ENCODE measurements at places on chromosomes 2 and 18.
A peak's percentile ranks its signal among the peaks of the same experiment; 100 is the strongest.

DNA sequence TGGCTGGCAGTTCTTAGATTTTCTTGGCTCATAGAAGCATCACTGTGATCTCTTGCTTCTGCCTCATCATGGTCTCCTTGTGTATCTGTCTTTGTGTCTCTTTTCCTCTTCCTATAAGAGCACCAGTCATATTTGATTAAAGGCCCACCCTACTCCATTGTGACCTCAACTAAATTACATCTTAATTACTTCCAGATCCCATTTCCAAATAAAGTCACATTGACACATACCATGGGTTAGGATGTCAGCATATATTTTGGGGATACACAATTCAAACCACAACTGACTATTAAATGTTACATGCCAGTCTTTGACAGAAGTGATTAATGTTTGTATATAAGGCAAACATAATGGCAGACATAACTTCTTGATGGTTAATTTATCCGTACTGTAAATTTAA lies 27.3 kb upstream of the TMX3 start:
- DNase-seq, result no peak

GRCh38 chr18:35519148-35519899 lies 21.6 kb upstream of the INO80C start:
- DNase-seq, result no peak

DNA sequence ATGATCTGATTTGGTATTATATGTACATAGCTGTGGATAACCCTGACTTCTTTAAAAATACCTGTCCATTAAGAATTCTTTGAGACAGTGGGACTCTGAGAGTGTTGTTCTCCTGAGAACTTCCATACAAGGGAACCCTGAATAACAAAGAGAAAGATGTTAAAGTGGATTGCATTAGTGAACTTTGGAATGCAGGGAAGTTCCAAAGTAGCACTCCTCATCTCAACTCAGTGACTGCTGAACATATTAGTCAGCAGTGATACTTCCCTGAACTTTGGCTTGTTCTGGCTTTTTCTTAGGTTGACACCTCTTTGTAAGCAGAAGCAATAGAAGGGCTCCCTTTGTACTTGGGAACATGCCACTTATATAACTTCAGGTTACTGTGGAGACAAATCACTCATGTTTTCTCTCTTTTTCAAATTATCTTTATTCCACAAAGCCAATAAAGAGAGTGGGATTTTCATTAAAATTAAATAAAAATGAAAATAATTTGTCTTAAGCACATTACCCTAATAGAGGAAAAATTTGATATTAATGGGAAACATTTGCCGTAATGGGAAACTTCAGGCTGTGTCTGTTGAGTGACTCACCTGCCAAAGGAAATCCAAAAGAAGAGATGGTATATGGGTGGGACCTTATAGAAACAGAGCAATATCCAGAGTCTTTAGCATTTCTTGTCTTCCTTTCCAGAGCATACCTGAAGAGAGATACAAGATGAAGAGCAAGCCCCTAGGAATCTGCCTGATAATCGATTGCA lies 33.3 kb downstream of the CFLAR start:
- no peak for DNase-seq

DNA sequence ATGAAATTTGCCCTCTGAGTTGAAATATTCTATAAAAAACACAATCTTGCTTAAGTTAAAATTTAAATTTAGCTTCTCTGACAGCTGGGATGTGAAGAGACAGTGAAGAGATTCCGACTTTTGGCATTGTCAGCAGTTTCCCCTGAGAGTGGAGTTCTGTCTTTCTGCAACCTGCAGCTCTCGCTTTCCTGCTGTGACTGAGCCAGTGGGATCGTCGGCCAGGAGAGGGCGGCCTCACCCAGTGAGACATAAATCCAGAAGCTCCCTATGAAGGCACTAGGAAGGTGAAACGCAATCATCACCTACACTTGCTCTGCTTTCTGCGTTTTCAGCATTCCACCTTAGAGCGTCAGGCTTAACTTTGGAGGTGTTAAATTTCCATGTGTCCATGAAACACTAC lies 75.4 kb upstream of the HNMT start:
- peak; percentile 20 for DNase-seq

- DNase-seq, result no peak
Observed at GRCh38 chr2:217621391-217621801, 381.4 kb downstream of the TNS1 start.

DNA sequence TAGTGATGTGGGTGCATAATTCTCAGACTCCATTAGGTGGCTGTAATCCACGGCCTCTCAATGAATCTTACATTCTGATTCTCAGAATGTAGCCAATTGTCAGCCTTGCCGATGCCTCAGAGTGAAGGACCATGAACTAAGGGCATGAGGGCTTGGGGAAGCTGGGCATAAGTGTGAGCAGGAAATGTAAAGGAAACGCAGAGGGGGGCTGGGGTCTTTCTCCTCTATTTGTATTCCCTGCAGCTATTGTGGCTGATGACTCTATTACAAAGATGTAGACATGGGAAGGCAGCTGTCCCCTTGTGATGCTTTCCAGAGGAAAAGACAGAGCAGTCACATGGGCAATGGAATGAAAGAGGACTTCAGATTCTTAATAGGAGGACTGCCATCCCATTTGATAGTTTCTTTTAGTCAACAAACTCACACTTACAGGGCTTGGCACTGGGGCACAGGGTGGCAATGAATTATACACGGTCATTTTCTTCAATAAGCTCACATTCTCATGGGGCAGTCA lies 353.2 kb upstream of the PKDCC start:
- DNase-seq, result no peak
